Fibroblast of skin of scalp (primary cell): ENCODE measurements at places on chromosomes 6 and 20.
A peak's percentile ranks its signal among the peaks of the same experiment; 100 is the strongest.

- no peak for DNase-seq
Observed at GRCh38 chr6:87118054-87118453, 23.1 kb upstream of the CGA start.

GRCh38 chr6:147716434-147716833, 207.9 kb downstream of the SAMD5 start:
- no peak for DNase-seq

DNA sequence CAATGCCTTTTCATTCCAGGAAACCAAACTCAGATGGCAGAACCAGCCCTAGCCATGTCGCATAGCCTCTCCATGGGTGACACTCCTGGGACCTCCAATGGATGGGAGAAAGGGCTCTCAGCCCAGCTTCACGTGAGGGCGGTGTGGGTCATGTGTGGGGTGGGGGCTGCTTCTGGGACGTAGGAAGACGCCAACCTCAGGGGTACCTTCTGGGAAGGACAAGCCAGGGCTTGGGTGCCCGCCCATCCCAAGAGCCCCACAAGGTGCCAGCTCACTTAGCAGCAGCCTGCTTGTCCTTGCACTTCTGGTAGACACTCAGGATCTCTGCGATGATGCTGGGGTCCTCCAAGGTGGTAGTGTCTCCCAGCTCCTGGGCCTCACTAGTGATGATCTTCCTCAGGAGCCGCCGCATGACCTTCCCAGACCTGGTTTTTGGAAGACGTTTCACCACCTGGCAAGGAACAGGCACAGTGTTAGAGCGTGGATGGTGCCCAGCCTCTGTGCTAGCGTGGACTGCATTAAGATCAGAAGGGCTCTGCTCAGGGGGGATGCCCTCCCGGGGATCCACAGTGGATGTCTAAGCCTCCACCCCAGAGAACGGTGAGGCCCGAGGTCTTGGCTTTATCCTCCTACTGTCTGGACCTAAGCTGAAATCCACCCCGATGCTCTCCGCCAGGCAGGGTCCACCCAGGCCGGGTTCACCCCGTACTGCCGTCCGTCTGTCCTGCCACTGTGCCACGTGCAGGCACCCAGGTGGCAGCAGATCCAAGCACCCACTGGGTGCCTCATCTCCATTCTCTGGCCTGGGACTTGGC, 15.1 kb upstream of the APMAP start:
- DNase-seq: no peak

DNA sequence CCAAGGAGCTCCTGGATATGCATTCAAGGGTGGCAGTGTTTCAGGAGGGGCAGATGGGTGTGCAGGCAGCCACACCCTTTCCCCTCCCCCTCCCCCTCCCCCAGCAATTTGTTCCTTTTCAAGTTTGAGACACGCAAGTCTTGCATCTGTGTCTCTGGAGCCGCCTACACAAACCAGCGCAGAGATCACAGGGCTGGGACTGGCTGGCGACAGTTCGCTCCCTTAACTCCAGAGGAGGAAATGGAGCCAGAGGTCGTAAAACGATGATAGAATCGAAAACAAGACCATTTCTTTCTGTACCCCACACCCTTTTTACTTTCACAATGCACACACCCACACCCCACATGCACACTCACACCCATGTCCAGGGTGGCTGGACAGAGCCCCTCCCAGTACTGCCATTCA, 163.1 kb downstream of the LY86 start:
- no peak for DNase-seq

GRCh38 chr6:144467921-144468320, 182.8 kb downstream of the UTRN start:
- DNase-seq: no peak

- no peak for DNase-seq
Observed at GRCh38 chr6:51841626-51842025, 245.8 kb downstream of the PKHD1 start.

DNA sequence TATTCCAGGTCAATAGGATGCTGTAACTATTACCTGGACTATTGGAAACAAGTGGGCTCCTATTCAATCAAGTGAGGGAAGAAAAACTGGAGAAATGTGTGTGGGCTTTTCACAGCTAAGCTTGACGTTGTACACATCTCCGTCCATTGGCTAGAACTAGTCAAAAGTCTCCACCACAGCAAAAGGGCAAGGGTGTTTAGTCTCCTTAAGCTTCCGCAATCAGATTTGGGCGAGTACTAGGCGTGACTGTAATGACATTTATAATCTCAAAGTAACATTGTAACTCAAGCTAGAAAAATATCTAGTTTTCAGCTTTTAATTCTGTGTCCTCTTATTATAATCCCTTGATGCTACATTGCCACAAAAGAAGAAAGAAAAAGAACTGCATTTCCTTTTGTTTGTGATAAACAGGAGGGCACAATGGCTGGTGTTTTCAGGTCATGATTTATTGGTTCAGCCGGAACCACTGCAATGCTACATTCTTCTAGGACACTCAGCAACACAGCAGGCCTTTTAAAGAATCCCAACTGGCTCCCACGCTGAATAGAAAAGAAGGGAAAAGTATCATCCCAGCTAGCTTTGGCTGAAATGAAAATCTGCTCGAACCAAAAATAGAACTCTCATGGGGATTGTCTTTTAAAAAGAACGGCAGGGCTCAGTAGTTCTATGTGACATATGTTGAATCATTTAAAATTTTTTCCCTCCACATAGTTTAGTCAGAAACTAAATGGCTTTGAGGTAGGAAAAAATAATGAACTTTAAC, 387.7 kb downstream of the BTBD3 start:
- peak; percentile 8 for DNase-seq

DNA sequence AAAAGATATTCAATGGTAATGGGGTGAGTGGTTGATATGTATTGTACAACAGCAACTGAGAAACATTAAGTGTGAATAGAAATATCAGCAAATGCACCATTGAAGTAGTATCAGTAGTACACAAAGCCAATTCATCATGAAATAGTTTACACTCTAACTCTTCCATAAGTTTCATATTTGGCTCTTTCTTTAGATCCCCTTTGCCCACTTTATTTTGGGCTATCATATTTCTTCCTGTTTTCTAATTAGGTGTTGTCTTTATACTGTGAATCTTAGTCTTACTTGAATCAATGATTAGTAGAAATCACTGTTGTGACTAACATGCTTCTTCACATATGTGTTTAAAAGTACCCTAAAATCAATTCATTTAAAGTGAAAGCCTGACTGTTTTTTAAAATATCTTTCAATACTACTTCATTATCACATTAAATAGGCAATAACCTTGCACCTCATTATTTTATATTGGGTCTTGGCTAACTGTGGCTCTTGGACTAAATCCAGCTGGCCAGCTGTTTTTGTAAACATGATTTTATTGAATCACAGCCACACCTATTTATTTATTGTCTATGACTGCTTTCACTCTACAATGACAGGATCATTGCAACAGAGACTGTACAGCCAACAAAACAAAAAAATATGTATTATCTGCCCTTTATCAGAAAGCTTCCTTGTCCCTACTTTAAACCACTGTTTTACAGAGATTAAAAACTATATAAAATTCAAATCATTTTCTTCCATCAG, 38.9 kb downstream of the EYS start:
- no peak for DNase-seq

DNA sequence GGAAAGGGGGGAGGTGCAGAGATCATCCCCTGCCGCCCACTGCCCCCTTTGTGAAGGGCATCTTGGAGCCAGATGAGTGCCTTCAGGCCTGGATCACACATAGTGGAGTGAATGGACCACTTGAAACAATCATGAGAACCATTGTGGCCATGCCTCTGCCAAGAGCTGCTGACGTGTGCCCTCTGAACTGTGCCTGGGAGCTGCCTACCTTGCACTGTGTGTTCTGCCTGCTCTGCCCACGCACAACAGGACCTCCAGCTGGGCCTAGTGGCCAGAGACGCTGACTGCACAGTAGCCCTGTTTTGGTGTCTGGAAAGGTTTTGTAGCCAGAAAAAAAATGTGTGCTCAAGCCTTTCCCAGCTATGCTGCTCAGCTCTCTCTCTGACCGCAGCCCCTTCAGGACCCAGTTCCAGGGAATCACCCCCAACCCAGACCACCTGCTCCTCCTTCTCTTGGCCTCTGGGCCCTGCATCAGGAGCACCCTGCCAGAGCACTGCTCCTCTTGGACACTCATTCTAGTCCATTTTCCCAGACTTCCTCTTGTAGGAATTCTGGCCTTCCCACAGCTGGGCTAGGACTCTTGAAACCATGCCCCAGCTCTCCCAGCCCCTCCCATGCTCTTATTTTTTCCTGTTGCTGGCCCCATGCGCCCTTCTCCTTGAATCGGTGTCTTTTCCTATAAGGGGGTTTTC, 1.6 kb upstream of the ADIG start:
- no peak for DNase-seq

GRCh38 chr6:38169221-38169976, 349.9 kb downstream of the ZFAND3 start:
- DNase-seq: no peak

DNA sequence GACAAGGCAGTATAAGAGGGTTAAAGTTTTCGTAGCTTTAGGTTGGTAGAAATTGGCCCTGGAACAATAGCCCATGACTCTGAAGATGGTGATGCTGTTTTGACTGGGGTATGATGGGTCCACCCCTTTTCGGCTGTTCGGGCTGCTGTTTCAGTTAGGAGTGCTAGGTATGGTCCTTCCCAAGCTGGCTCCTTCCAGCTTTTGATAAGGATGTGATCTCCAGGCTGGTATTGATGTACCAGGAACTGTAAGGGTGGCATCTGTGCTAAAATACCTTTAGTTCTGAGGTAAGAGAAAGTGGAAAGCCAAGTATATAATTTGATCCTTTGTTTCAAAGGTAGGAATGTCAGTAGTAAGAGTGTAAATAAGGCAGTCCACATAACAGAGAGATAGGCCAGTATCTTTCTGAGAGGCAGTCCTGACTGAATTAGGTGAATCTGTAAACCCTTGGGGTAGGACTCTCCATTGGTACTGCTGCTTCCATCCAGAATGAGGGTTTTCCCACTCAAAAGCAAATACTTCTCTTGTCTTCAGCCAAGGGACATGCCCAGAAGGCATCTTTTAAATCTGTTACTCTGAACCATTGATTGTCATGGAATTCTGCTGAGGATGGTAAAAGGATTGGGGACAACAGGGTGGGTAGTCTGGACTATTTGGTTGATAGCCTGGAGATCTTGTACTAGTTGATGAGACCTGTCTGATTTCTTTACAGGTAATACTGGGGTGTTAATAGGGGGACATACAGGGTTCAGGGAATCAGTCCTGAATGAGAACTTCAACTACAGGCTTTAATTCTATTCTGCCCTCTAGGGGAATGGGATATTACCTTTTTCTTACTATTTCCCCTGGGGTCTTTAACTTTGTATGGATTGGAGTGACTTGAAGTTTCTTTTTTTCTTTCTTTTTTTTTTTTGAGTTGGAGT, 6.1 kb upstream of the ZNFX1 start:
- no peak for DNase-seq

DNA sequence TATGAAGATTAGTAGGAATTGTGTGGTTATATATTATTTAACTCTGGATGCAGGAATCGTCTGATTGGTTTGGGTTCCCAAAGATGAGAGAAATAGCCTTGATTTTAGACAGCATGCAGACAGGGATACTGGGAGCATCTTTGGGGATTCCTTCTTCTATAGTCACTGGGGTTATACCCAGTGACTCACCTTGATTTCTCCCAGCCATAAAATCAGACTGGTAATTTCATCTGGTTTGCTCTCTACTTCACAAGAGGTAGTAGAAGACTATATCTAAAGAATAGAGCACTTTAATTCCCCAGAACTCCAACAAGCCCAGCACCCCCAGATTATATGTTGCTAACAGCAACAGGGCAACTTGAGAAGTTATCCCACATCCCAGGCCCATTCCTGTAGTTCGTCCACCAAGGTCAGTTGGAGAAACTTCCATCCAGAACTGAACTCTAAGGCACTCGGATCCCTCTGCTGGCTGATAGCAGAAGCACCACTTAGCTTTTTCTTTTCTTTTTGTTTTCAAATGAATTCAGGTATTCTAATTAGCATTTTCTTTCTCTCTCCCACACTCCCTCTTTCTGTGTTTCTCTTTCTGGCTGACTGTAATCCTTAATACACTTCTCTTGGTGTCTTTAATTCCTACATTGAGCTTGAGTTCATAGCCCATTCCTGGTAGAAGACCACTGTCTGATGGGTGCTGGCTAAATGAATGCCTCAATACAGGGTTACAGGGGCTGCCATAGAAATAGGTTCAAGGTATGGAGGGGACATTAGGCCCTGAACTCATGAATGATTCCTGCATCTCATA, 20.4 kb upstream of the EFHC1 start:
- peak; percentile 63 for DNase-seq
